CD4-positive, alpha-beta T cell treated with Interleukin-15 for 4 hours (primary cell): ENCODE measurements at places on chromosomes 2 and 18.

DNA sequence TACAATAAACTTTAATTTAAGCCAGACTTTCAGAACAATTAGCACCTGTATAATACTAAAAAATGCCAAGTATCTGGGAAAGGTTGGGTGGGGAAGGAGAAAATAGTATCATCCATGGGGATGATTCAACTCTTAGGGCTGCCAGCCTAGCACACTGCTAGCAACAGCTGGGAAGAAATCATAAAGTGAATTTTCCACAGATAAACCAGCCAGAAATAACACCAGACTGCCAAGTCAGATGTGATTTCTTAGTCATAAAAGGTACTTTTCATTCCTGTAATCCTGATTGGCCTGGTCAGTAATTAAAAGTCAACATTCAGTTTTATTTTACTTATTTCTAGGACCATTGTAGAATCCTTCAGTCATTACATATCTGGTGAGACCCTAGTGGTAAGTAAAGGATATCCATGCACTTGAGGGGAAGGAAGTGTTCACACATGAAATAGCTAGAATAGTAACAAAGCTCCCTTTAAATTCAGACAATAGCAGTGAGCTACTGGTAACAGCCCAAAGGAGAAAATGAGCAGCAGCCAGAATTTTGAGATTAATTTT is 59.4 kb downstream of the LIMS1 start:
- DNase-seq: no peak

GRCh38 chr18:78687736-78688135 is 291.9 kb upstream of the SALL3 start:
- no peak for DNase-seq

DNA sequence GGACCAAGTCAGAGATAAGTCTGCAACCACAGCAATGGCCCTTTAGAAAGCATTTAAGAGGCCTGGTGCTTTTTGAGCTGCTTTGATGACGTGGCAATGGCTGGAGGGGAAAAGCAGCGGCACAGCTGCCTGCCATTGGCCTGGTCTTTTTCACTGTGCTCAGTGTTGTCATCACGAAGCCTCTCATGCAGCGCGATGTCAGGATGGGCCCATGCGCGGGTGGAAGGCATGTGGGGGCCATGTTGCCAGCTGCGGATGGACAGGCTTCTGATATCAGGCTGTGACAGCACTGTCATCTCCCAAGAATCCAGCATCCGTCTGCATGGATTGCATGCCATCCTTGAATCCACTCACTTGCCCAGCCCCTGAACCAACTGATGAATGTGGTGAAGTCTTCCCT is 204.5 kb downstream of the ACKR3 start:
- DNase-seq: no peak

DNA sequence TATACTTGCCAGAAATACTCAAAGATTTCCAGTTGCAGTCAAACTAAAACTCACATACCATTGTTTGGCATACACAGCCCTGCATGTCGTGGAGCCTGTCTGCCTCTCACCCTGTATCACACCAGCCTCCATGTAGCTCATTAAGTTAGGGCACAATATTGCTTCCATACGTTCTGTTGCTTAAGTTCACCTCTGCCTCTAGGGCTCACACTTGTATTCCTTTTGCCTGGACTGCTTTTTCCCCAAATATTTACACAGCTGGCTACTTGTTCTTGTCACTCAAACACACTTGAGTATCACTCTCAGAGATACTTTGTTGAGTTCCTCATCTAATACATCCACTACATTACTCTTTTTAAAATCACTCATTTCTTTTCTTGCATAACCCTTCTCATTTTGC is 83.1 kb downstream of the PTH2R start:
- DNase-seq: no peak

DNA sequence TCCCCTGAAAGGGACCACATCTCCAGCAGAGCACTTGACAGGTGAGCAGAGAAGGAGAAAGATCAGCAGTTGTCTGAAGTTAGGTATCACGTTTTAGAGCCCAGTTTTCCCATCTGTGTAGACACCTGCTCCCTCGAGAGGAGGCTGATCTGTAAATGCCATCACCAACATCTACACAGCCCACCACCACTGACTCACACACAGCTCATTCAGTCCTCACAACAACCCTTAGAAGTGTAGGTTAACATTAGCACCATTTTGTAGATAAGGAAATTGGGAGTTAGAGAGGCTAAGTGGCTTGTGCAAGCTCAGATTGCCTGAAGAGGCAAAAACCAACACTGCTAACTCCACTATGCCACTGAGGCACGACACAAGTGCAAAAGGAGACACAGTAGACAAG is 37.2 kb upstream of the STAT1 start:
- no peak for DNase-seq

- DNase-seq: no peak
These were observed 95.8 kb downstream of the KYNU start for GRCh38 chr2:142973160-142973821.

DNA sequence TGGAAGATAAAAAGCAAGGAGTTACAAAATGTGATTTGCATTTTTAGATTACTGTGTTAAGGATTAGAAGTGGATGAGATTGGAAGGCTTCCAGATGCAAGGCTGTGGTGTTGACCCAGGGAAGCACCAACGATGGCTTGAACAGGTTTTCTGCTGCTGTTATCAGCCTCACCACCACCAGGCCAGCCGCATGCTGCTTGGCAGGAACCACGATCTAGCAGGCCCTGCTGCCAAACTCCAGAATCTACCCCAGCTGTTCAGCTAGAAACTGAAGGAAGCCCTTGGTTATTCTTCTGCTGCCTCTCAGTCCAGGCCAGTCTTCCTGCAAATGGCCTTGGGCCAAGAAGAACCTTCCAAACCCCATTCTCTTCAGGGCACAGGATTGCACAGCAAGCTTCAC is 133.9 kb downstream of the MTCL1 start:
- DNase-seq: no peak

DNA sequence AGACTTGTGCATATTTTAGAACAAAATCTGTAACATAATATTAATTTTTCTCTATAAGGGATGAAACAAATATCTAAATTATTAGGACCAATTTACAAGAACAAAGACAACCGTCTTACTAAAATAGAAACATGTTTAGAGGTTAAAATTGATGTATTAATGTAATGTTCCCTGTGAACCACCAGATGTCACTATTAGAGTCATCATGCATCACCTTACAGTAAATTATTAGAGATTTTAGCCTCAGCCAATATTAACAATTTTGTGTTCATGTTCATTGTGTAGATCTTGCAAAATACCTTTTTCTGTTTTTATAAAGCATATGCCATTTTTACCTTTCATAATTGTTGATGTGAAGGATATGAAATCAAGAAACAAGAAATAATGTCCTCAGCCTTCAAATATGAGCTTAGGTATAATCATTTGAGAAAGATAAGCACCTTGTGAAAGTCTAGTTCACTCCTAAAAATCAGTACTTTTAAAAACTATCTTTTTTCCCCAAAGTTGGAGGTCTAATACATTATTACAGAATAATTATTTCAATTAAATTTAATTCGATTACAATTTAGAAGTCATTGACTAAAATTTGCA is 344.3 kb upstream of the KCNH7 start:
- DNase-seq: no peak

GRCh38 chr2:48346124-48346536 is 183.8 kb upstream of the STON1 start:
- DNase-seq: no peak

GRCh38 chr2:168770796-168771195 is 31.6 kb upstream of the NOSTRIN start:
- no peak for DNase-seq

- DNase-seq: no peak
These were observed 82.2 kb downstream of the MARCO start for GRCh38 chr2:119024152-119024551.

GRCh38 chr18:73283032-73283431 is 415.2 kb upstream of the NETO1 start:
- DNase-seq: no peak

DNA sequence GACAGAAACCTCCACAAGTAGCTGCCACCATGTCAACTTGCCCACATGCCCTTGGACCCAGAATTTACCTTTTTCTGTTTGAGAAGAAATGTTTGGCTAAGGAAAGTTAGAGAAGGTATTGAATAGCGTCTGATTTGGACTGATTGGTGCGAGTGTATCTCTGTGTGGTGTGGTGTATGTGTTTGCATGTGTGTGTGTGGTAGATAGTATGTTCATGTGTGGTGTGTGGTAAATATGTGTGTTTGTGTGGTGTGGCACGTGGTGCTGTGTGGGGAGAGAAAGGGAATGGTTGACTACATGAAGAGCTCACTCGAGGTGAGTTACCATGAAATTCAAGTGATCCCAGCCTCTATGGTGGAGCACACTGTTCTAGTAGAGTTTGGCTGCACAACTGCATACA is 360.8 kb upstream of the SPHKAP start:
- no peak for DNase-seq

GRCh38 chr2:218400167-218400929 is 680 bp downstream of the CTDSP1 start:
- peak; percentile 30 for DNase-seq

- DNase-seq: no peak
These were observed 26.3 kb upstream of the IKZF2 start for GRCh38 chr2:213177679-213178078.

GRCh38 chr18:22840606-22841144 is 92.5 kb upstream of the RBBP8 start:
- DNase-seq: no peak

- DNase-seq: no peak
These were observed 31.0 kb upstream of the NFE2L2 start for GRCh38 chr2:177295484-177295883.

- no peak for DNase-seq
These were observed 382.6 kb upstream of the MC4R start for GRCh38 chr18:60755134-60755533.

- no peak for DNase-seq
These were observed 117.3 kb upstream of the ZFP36L2 start for GRCh38 chr2:43343573-43344304.

- DNase-seq: no peak
These were observed 252.5 kb downstream of the TPGS2 start for GRCh38 chr18:36576339-36576738.
